ENCODE measurements at places on chromosomes 3 and 15.

GRCh38 chr15:71712182-71712581, 98.2 kb upstream of the NR2E3 start:
- no peak for DNase-seq

DNA sequence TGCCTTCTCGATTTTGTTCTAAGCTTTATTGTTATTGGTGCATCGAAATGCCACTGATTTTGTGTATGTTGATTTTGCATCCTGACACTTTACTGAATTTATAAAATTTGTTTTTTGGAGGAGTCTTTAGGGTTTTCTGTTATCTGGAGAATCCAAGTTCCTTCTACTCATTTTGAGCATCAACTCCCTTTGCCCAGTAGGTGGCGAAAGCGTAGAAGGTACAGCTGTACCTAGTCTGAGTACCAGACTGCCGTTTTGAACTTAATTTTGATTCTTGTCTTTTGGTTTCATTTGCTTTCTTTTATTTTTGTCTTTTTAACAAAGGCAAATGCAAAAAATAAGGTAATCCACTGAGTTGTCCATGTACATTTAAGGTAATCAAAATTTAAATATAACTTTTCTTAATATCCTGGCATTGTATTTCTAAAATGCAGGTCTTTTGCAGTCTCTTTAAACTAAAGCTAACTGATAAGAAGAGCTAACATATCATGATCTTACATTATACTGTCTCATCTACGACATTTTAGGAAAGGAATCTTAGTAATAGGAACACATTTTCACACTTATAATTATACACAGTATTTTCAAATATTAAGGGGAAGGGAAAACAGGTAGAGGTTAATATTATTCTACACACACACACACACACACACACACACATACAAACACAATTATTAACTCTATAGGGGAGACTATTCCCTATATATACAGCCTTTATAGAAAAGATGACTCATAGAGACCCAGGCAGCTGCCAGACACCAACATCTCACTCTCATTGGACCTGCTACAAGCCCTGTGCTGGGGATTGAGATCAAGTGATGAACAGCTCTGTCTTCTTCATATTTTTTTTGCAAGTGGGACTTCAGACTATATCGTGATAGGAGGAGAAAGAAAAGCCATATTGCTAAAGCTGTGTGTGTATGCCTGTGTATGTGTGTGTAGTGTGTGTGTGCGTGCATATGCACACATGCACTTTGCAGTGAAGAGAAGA, 71.8 kb downstream of the SYNPR start:
- DNase-seq: peak; percentile 63

DNA sequence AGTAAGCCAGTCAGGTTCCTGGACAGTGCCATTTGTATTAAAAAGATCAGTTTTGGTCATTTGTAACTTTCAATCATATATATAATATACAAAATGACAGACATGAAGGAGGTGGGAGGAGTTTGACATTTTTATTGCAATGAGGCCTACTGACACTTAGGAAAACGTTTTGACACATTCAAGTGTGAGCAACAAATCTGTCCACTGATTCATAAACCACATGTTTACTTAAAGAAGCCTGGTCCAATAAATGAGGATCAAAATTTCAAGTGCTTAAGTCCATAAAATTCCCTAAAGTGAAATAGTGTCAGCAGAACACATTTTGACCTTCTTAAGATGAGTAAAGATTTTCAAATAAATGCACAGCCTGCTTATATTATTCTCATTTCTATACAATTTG, 137.3 kb downstream of the MECOM start:
- DNase-seq: no peak

DNA sequence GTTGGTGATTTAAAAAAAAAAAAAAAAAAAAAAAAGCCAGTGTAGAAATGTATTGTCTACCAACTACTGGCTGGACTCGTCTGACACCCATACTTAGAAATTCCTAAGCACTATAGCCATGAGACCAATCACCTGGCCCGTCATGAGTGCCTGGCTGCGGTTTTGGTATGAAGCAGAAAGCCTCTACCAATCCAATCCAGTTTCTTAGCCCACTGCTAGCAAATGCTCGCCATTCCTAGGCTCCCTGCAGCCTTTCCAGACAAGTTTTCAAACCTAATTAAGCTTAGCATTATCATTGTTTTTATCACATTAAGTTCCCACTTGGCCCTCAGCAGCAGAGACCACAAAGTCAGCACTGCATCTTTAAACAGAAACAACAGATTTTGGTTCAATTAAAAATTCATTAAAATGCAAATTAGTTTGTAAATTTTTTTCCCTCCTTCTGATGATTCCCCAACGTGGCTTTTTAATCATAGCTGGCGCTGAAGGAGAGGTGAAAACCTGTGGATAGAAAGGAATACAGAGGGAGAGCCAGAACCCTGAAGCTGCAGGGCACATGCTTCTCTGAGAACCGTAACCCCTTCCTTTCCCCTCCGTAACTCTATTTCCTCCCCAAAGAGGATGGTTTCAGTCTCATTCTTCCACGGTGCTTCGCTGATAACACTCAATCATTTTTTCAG, 32.2 kb upstream of the ST8SIA2 start:
- DNase-seq: no peak

- no peak for DNase-seq
These were observed 610 bp upstream of the SATB1 start for GRCh38 chr3:18425641-18426257.

- DNase-seq: no peak
These were observed 473.5 kb downstream of the RBMS3 start for GRCh38 chr3:29754346-29754745.
